ENCODE measurements at places on chromosomes 11 and 22.

DNA sequence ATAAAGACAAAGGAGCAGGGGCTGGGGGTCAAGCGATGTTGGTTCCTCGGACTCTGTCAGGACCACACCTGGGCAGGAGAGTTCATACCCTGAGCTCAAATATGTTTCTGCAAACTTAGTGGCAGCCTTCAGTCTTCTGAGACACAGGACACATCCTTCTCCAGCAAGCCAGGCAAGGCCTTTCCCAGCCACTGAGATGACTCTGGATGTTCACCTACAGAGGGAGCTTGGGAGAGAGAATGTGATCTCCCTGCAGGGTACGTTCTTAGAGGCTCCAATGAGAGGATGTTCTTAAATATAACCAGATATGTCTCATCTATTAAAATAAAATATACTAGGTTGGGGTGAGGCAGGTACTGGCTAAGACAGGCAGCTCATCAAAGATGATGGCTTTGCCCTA is 461.5 kb downstream of the OPCML start:
- DNase-seq, result no peak

GRCh38 chr22:25377699-25378098 is 158.3 kb downstream of the CRYBB2 start:
- no peak for DNase-seq

- no peak for DNase-seq
Measured at GRCh38 chr11:35909511-35910265, 34.2 kb upstream of the LDLRAD3 start.

- no peak for DNase-seq
Measured at GRCh38 chr11:40168414-40168813, 1291.0 kb downstream of the LRRC4C start.

DNA sequence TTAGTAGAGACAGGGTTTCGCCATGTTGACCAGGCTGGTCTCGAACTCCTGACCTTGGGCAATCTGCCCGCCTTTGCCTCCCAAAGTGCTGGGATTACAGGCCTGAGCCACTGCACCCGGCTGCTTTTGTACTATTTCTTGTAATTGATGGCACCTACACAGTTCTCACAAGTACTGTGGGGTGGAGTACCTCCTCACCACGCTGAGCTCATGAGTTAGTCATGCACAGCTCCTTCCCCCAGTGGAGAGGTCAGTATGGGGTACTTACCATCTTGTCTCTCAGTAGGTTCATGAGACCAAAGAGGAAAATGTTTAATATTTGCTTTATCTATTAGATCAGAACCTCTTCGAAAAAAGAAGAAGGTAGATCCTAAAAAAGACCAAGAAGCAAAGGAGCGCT is 2.1 kb downstream of the MRPL40 start:
- DNase-seq, result no peak
